ENCODE measurements at places on chromosomes 5 and 9. TPM values are rescaled to one million over a fixed set of nuclear protein-coding genes. Genes with fewer than 3 reads are reported as not detected.

Gene SLC25A48
- not detected for total RNA-seq

Gene PDE4D
- 102 TPM for total RNA-seq

Gene SYNPO
- total RNA-seq, result not detected

Gene DBH
- not detected for total RNA-seq

Gene CMBL
- 0.23 TPM for total RNA-seq

Gene FCHO2
- 1.6 TPM for total RNA-seq

Gene BARHL1
- total RNA-seq, result not detected

Gene IER5L
- 9.3 TPM for total RNA-seq

Gene PDZD2
- 0.05 TPM for total RNA-seq

Gene CYLC2
- not detected for total RNA-seq

Gene RELL2
- 15.9 TPM for total RNA-seq

Gene UTP15
- 46.0 TPM for total RNA-seq

Gene LMAN2
- total RNA-seq, result 137 TPM

Gene SPAAR
- total RNA-seq, result not detected

Gene STING1
- total RNA-seq, result 169 TPM

Gene ANKRD31
- 0.28 TPM for total RNA-seq

Gene KCNV2
- total RNA-seq, result not detected

Gene GRM6
- total RNA-seq, result not detected

Gene PAEP
- total RNA-seq, result not detected

Gene FBP2
- not detected for total RNA-seq

Gene TAF11L10
- total RNA-seq, result not detected

Gene RNF224
- total RNA-seq, result not detected
